ENCODE measurements at places on chromosomes 6 and 20.

GRCh38 chr20:37615340-37616109 is 78.3 kb upstream of the CTNNBL1 start:
- peak; percentile 34 for DNase-seq

DNA sequence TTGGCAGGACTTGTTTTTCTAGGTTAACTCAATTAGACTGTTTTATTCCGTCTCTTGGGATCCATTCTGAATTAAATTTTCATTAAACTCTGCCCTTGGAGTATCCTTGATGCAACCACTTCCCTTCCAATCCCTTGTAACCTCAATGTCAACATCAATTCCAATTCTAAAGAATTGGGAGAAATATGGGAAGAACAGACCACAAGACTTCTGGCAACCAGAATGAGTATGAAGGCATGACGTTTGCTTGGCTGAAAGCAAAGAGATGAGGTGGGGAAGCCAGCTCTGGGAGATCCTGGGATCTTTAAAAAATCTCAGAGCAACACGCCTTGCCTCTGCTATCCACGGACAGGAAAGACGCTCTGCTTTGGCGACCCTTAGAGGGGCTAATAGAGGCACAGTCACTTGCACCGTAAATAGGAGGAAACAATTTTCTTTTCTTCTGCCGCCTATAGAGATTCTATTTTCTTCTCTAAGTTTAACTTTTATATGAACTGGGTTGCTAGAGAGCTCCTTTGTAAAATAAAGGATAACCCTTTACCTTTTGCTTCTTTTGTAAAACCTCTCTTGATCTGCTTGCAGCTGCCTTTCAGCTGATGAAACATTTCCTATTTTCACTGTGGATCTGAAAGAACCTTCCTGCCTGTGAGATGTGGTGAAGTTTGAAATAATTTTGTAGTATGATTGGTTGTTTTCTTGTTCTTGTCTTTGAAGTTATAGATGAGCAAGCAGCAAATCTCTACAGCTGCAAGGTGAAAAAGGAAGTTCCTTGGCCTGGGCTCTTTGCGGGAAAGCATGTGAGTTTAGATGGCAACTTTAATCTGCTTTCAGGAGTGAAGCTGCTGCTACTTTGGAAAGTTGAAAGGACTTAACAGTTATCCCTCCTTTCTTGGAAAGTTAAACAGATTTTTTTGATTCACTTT is at the start of gene ASIP:
Gene ASIP (plus strand): TSS at position 731 of the 923 bp plus-strand sequence. CDS start 18,952 bp downstream, outside the sequence.
- DNase-seq = no peak

DNA sequence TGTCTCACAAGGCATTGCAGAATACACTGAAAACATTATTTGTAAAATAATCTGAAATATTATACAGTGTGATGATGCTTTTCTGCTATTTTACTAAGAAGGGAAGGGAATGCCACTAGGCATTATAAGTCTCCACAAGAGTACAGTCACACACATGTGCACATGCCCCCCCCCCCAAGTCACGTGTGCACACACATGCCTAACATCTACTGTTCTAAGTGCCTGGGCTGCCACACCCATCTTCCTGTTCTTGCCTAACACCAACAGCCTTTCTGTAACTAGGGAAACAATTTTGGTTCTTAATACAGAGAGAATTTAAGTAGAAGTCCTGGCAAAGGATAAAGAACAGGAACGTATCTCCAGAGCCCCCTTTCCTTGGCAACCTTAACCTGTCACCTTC is 58.2 kb upstream of the BCLAF1 start:
- no peak for DNase-seq

DNA sequence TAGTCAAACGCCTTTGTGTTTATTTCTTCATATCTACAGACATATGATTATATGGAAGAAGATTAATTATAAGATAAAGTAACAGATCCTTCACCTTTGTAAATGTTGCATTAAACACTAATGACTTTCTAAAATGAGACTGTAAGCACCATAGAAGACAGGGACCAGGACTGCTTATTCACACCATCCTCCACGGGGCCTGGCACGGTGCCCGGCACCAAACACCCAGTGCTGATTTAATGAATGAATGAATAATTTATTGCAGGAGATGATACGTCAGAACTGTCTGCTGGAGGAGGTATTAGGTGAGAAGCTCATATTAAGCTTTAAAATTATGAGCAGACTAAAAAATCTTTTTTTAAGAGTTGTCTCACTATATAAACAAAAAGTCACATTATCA is 88.3 kb downstream of the SLX4IP start:
- DNase-seq = peak; percentile 45

- no peak for DNase-seq
Measured at GRCh38 chr6:168533414-168533813, 92.4 kb downstream of the SMOC2 start.

- DNase-seq = no peak
Measured at GRCh38 chr20:36421641-36422040, 115.5 kb downstream of the DLGAP4 start.

DNA sequence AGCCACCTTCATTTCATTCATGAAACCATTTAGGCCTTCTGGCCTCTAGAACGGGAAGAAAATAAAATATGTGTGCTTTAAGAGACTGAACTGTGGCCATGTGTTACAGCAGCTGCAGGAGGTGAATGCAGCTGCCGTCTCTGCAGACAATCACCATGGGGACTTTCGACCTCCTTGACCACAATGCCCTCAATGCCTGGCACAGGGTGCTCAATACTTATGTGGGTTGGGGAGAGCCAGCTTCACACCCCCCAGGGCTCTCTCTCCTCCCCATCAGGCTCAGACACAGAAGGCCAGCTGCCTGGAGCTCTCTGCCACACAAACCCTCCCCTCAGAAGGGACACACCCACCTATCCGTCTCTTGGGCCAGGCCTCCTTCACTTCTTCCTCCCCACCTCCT is 43.5 kb downstream of the ANKRD60 start:
- no peak for DNase-seq

- no peak for DNase-seq
Measured at GRCh38 chr20:41140226-41141133, 3.1 kb downstream of the PLCG1 start.

DNA sequence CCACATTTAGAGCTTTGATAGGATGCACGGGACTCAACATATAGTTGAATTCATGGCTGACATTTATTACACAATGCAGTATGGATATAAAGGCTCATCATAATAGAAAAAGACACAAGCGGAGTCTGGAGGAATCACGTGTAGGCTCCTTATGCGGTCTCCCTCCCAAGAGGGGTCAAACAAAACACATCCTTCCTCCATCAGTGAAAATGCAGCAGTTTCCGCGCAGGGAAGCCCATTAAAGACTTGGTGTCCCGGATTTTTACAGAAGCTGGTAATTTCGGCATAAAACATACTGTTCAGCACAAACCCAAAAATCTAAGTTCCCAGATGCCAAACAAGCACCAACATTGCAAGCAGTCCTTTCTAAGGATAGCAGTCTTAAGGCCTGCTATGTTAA is 1.1 kb downstream of the USP45 start:
- DNase-seq = no peak

DNA sequence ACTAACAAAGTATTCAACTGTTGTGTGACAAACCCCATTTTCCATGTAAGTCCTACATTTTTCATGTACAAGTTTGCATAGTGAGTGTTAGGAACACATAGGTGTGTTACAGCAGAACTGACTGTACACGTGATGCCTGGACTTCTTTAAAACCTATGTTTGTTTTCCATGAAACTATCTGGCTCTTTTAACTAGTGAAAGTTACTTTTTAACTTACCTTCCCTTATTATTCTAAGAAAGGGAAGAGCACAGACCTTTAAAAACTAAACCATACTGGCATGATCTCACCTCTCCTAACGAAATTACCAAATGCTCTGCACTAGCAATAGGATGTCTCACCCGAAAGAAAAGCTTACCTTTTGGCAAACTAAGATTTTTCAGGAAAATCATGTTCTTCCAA is 87.8 kb downstream of the CENPW start:
- DNase-seq = peak; percentile 55

DNA sequence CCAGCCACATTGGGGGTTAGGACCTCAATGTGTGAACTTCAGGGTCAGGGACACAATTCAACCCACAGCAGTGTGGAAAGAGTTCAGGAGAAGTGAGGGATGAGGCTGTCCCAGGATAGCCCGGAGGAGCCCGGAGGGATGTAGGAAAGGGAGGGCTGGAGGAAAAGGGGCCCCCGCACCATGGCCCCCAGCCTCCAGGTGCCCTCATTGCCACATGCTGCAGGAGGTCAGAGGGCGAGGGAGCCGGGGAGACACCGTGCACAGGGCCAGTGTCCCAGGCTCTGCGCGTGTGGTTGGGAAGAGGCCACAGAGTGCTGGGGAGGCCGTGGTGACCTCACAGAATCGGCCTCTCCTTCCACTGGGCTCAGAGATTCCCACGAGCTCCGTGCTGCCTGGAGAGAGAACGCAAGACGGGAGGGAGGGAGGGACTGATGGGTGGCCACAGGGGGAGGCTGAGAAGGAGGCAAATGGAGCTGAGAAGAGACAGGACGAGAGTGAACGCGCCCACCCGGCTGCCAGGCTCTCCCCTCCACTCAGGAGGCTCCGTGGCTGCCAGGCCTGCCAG is 215.1 kb downstream of the DLL1 start:
- DNase-seq = no peak

DNA sequence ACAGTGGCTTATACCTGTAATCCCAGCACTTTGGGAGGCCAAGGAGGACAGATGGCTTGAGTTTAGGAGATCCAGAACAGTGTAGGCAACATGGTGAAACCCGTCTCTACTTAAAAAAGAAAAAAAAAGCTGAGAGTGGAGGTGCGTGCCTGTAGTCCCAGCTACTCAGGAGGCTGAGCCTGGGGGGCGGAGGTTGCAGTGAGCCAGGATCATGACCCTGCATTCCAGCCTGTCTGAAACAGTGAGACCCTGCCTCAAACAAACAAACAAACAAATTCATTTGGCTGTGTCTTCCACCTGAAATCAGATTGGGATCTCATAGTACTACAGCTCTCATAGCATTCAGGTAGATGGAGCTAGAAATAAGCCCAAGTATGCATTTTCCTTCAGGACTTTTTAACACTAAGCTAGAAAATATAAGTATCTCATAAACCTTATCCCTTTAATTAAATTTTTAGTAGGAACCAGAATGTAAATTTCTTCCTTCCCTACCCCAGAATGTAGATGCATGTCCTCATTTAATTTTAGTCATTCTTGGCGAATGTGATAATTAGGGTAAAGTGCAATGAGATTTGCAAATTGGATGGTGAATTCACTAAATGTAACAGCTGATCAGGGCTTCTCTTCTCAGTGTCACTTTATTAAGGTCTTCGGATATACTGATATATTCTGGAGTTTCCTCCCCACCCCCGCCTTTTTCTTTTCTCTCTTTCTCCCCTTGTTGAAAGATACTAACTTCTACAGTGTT is 190.4 kb downstream of the CDKAL1 start:
- DNase-seq = no peak

DNA sequence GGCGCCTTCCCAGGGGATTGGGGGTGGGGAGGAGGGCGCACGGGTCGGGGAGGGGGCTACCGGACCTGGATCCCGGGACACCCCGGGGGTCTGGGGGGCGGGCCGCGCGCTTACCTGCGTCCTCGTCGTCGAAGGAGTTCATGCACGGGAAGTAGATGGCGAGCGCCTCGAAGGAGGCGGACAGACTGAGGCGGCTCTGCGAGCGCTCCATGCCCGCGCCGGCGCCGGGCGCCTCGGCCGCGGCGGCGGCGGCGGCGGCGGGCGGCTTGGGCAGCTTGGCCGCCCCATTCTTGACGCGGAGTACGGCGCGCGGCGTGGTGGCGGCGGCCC is 320 bp downstream of the RIMS4 start:
- no peak for DNase-seq

DNA sequence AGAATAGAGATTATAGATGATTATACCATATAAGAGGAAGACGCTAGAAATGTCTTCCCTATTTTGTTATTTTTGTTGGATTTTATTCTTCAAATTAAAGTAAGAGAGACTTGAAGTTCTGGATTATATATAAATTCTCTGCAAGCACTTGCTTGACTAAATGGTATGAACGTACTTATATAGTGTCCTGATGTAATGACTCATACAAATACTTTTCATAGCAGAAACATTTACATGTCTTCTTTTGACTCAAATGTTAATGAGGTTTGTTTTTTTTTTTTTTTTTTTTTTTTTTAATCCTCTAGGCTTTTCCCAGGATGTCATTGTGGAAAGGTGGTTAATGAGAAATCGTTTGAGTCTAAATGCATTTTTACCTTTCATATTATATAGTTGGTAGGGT is 55.0 kb downstream of the PDE7B start:
- DNase-seq = peak; percentile 28

DNA sequence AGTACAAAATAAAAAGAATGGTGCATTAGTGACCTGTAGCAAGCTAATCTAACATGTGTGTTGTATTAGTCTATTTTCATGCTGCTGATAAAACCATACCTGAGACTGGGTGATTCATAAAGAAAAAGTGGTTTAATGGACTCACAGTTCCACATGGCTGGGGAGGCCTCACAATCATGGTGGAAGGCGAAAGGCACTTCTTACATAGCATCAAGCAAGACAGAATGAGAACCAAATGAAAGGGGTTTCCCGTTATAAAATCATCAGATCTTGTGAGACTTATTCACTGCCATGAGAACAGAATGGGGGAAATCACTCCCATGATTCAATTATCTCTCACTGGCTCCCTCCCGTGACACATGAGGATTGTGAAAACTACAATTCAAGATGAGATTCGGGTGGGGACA is 45.4 kb upstream of the AIG1 start:
- peak; percentile 11 for DNase-seq

DNA sequence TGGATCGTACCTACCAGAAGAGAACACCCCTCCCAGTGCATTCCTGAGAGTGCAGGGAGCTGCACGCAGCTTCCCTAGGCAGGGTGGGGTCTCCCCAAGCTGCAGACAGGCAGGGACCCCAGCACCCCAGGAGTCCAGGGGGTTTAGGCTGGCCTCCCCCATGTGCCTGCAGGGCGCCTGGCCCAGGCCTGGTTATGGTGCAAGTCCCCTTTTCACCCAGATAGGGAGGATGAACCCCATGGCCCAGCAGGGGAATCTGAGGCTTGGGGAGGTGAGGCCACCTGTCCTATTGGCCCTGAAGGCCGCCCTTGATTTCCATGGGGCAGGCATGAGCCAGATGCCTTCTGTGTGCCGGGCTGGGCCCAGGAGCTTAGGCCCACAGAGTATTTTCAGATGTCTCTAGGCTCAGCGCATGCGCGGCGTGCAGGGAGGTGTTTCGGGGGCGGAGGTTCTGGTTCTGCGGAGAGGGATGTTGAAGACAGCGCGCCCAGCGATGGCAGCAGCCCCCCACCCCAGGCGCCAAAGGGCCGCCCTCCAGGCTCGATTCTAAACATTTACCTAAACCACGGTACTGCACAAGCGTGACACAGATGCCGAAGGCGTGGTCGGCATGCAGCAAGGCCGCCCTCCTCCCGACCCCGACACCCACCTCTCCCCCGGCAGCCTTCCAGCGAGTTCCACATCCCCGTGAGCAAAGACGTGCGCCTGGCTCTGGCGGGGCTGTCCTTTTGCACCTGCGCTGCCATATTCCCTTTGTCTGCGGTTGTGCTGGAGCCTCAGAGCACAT is 29.4 kb downstream of the COL20A1 start:
- no peak for DNase-seq
